HCT116 (cell line): ENCODE measurements at places on chromosomes 6 and 20. TPM values are rescaled to one million over a fixed set of nuclear protein-coding genes. Genes with fewer than 3 reads are reported as not detected.
A peak's percentile ranks its signal among the peaks of the same experiment; 100 is the strongest.

DNA sequence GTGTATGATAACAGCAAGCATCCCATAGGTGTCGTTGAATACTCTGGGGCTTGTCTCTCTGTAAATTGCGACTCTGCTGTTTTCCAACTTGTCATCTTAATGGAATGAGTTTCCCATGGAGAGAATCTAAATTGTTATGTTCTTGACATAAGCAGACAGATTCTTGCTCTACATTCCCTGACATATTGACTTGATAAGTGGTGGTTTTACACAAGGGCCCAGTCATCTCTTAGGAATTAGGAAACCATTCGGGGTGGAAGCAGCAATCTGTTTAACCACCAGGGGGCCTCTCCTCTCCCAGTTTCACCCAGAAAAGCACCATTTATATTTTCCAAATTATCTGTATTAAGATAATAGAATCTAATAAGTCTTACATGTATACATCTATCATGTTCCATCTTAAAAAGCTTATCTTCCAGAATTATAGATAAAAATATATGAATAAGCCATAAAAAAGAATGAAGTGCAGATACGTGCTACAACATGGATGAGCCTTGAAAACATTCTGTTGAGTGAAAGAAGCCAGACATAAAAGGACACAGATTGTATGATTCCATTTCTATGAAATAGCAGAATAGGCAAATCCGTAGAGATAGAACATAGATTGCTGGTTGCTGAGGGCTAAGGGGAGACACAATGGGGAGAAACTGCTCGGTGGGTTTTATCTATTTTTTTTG lies 23.1 kb upstream of the MROH8 start:
- peak; percentile 35 for DNase-seq
- H3K36me3 ChIP-seq, result peaks cover 52% of the 10 kb centered on the region

DNA sequence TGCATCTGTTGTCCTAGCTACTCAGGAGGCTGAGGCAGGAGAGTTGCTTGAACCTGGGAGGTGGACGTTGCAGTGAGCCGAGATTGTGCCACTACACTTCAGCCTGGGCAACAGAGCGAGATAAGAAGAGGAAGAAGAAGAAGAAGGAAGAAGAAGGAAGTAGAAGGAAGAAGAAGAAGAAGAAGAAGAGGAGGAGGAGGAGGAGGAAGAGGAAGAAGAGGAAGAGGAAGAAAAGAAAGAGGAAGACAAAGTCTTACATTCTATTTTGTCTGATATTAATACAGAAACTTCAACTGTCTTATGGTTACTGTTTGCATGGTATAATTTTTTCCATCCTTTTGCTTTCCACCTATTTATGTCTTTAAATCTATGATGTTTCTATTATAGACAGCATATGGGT lies 7.2 kb upstream of the NELFCD start:
- no peak overlapping the region for H3K4me3 ChIP-seq
- no peaks in the 10 kb centered on the region for H3K36me3 ChIP-seq
- no peaks in the 10 kb centered on the region for H3K4me1 ChIP-seq

Gene RAET1E
- 3.9 TPM for total RNA-seq

Gene CD83
- 6.0 TPM for total RNA-seq

- H3K4me3 ChIP-seq, result no peak overlapping the region
- H3K4me1 ChIP-seq, result no peaks in the 10 kb centered on the region
- H3K27me3 ChIP-seq, result no peaks in the 10 kb centered on the region
- no peak overlapping the region for H3K27ac ChIP-seq
- no peak for DNase-seq
These were observed 528.4 kb downstream of the COL12A1 start for GRCh38 chr6:74677463-74677862.

Gene PROKR2
- total RNA-seq, result not detected

Gene ZNF217
- 33.8 TPM for total RNA-seq

DNA sequence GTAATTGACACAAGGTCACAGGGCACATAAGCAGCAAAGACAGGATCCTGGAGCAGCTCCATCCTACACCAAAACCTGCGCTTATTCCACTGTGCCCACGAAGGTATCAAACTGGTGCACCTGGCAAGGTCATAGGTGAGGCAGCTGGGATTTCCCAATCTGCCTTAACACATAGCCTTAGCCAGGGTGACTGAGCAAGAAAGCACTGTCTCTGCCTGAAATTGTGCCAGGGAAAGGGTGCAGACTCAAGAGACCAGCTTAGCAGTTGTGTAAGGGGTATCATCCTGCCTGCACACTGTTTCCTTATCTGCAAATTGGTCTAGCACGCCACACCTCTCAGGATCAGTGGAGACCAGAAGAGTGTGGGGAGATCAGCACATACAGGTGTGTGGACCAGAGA lies 82.8 kb downstream of the MAFB start:
- DNase-seq, result no peak
- H3K27ac ChIP-seq, result no peak overlapping the region
- H3K4me1 ChIP-seq, result no peaks in the 10 kb centered on the region
- H3K27me3 ChIP-seq, result peaks cover 26% of the 10 kb centered on the region

Gene SYNGAP1
- total RNA-seq, result 11.5 TPM

Gene CDH26
- total RNA-seq, result 0.34 TPM

DNA sequence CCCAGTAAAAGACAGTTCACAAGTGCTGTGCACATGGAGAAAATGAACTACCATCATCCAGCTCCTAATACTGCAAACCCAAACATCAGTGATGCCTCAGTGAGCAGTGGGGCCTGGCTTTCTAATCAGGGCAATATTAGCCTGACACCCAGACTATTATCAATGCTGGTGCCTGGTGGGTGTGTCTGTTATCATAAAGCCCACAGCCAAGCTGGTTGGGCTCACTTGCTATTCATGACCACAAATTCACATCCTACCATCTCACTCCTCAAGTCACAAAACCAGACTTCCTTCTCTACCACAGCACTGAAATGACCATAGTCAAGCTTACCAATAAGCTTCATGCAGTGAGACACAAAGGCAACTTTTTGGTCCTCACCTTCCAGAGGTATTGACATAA lies 180.8 kb upstream of the PLN start:
- no peaks in the 10 kb centered on the region for H3K36me3 ChIP-seq
- H3K27me3 ChIP-seq, result no peaks in the 10 kb centered on the region
- no peak overlapping the region for H3K4me3 ChIP-seq
- H3K27ac ChIP-seq, result no peak overlapping the region
- H3K4me1 ChIP-seq, result no peaks in the 10 kb centered on the region

Gene NCOA6
- total RNA-seq, result 24.8 TPM

Gene TMEM30A
- 73.4 TPM for total RNA-seq

DNA sequence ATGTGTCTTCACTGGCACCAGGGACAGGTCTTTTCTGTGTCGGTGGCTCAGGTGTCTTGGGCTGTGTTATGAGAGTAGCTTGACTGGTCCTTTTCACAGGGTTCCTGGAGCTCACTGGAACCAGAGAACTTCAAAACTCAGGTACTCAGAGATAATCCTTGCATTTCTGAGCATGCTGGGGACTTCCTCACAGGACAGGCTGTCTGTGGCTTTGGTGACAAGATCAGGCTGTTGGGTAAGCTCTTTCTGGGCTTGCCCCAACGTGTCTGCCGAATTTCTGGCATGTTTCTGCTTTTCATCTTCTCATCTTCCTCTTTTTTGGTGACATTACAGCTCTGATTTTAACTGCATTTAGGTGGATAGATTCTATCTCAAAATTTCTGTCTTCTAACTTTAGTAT lies 270.0 kb downstream of the CDH26 start:
- H3K4me3 ChIP-seq, result no peak overlapping the region
- H3K27ac ChIP-seq, result no peak overlapping the region
- no peak for DNase-seq
- H3K36me3 ChIP-seq, result no peaks in the 10 kb centered on the region

Gene OSER1
- total RNA-seq, result 28.4 TPM

- DNase-seq, result no peak
- H3K36me3 ChIP-seq, result no peaks in the 10 kb centered on the region
- H3K27me3 ChIP-seq, result no peaks in the 10 kb centered on the region
- no peak overlapping the region for H3K27ac ChIP-seq
These were observed 57.3 kb upstream of the CNKSR3 start for GRCh38 chr6:154567695-154568220.

- H3K4me1 ChIP-seq, result no peaks in the 10 kb centered on the region
- H3K27ac ChIP-seq, result no peak overlapping the region
- H3K36me3 ChIP-seq, result no peaks in the 10 kb centered on the region
- no peaks in the 10 kb centered on the region for H3K27me3 ChIP-seq
These were observed 31.8 kb downstream of the SAMD3 start for GRCh38 chr6:130190701-130191690.

Gene CCHCR1
- 40.7 TPM for total RNA-seq

Gene TNF
- total RNA-seq, result 0.59 TPM

Gene KIF25
- not detected for total RNA-seq

Gene FNDC11
- 5.5 TPM for total RNA-seq

DNA sequence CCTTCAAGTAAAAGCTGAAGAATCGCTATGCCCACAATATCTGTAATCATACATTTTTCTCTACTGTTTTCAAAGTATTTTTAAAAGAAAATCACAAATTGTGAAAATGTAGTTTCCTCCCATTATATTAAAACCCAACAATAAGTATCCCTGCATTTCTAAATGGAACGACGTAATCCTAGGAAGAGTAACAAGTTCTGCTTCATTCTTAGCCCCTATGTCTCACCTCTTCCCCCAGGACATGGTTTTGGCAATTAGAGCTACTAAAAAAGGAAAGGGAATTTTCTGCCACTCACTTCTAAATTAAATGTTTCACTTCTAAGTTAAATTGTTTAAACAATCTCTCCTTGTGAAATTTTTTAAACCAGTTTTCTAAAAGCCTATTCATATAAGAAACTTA lies 47.4 kb downstream of the TBPL1 start:
- no peak overlapping the region for H3K27ac ChIP-seq
- H3K36me3 ChIP-seq, result no peaks in the 10 kb centered on the region
- no peak overlapping the region for H3K4me3 ChIP-seq
- no peak for DNase-seq
- H3K4me1 ChIP-seq, result no peaks in the 10 kb centered on the region
- no peaks in the 10 kb centered on the region for H3K27me3 ChIP-seq

DNA sequence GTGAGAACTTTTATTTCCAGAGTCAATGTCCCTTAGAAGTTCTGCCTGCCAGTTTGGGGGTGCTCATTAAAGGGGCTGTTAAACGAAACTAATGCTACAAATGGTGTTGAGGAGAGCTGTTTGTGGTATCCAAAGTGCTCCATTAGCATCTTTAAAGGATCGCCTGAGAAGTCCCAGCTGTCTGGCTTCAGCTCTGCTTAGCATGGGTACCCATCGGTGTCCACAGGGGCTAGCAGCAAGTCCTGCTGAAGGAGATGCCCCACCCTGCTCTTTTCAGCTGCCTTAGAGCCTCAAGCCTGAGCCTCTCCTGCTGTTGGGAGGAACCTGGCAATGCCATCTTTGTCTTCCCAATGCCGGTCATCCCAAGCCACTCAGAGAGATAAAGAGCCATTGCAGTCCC lies 111.1 kb downstream of the FOXO3 start:
- no peaks in the 10 kb centered on the region for H3K27me3 ChIP-seq
- DNase-seq, result no peak
- no peaks in the 10 kb centered on the region for H3K36me3 ChIP-seq
- no peak overlapping the region for H3K4me3 ChIP-seq
- H3K27ac ChIP-seq, result no peak overlapping the region

GRCh38 chr6:79646006-79646405 lies 14.9 kb downstream of the SH3BGRL2 start:
- no peaks in the 10 kb centered on the region for H3K27me3 ChIP-seq
- no peak for DNase-seq
- no peak overlapping the region for H3K4me3 ChIP-seq
- H3K36me3 ChIP-seq, result no peaks in the 10 kb centered on the region

GRCh38 chr6:129662406-129662766 lies 47.6 kb downstream of the ARHGAP18 start:
- H3K27me3 ChIP-seq, result no peaks in the 10 kb centered on the region
- peaks cover 97% of the 10 kb centered on the region for H3K4me1 ChIP-seq
- H3K36me3 ChIP-seq, result no peaks in the 10 kb centered on the region
- peak overlapping the region; percentile 87 for H3K27ac ChIP-seq
- no peak overlapping the region for H3K4me3 ChIP-seq

Gene SAMD3
- total RNA-seq, result 7.5 TPM

- no peaks in the 10 kb centered on the region for H3K4me1 ChIP-seq
- H3K4me3 ChIP-seq, result no peak overlapping the region
- H3K36me3 ChIP-seq, result no peaks in the 10 kb centered on the region
These were observed 126.5 kb upstream of the HDGFL1 start for GRCh38 chr6:22442826-22443225.

Gene MOG
- total RNA-seq, result not detected

Gene PDE10A
- total RNA-seq, result 0.37 TPM

Gene TFAP2D
- total RNA-seq, result not detected

- no peaks in the 10 kb centered on the region for H3K27me3 ChIP-seq
- H3K27ac ChIP-seq, result no peak overlapping the region
- no peak overlapping the region for H3K4me3 ChIP-seq
- no peaks in the 10 kb centered on the region for H3K36me3 ChIP-seq
- H3K4me1 ChIP-seq, result no peaks in the 10 kb centered on the region
- DNase-seq, result no peak
These were observed 84.4 kb upstream of the HDAC2 start for GRCh38 chr6:114055349-114055748.

DNA sequence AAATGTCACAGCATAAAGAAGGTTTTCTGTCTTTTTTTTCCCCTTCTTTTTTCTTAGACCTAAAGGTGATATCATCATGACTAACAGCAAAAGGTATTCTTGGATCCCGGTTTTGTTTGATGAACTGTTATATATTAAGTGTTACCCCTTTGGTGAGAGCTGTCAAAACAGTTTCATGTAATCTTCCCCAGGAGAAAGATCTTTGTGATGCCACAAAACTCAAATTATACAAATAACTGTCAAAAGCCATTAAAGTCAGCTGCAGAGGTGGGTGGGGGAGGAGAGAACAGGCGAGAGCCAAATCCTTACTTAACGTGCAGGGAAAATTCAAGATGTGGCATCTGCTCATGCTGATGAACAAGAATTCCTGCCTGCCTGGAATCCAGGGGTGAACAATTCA lies 258.2 kb downstream of the BMP7 start:
- no peaks in the 10 kb centered on the region for H3K36me3 ChIP-seq
- peaks cover 13% of the 10 kb centered on the region for H3K4me1 ChIP-seq
- H3K27me3 ChIP-seq, result no peaks in the 10 kb centered on the region
- H3K27ac ChIP-seq, result no peak overlapping the region
- H3K4me3 ChIP-seq, result no peak overlapping the region
- DNase-seq, result no peak

Gene ZNF391
- total RNA-seq, result 1.1 TPM

- DNase-seq, result no peak
- H3K4me1 ChIP-seq, result no peaks in the 10 kb centered on the region
- H3K27me3 ChIP-seq, result no peaks in the 10 kb centered on the region
- H3K36me3 ChIP-seq, result no peaks in the 10 kb centered on the region
These were observed 521.0 kb upstream of the EPHA7 start for GRCh38 chr6:93940381-93940780.

DNA sequence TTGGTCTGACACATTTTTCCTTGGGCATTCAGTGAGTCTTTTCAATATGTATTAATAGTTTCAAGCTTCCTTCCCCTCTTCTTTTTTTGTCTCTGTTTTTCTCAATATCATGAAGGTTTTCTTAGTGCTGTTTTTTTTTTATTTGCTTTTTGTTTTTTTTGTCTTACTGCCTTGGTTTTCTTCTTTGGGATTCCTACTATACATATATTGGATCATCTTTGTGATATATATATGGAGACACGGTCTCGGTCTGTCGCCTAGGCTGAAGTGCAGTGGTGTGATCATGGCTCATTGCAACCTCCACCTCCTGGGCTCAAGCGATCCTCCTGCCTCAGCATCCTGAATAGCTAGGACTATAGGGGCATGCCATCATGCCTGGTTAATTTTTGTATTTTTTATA lies 43.8 kb downstream of the NCOA3 start:
- no peak overlapping the region for H3K4me3 ChIP-seq
- DNase-seq, result no peak
- H3K27ac ChIP-seq, result no peak overlapping the region
- peaks cover 36% of the 10 kb centered on the region for H3K4me1 ChIP-seq
- no peaks in the 10 kb centered on the region for H3K36me3 ChIP-seq
